Breast epithelium (tissue), 4 donors: ENCODE measurements at places on chromosomes 5 and 9.

DNA sequence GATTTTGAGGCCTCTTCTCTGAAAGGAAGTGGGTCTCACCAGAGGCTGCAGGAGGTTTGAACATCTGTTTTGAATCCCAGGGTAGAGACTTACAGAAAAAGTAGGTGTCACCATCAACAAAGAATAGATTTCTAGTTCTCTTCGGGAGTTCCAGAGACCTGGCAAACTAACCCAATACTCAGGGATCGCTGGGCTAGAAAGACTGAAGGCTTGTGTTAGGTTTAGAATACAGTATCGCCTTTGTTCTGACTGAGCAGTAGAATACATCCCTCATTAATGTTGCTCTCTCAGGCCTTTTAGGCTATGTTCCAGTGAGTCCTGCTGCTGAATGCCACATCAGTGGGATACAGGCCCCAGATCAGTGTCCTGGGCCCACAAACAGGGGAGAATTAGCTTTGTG, 27.2 kb downstream of the RUSC2 start:
- DNase-seq = no peak
- H3K36me3 ChIP-seq = no peaks in the 10 kb centered on the region
- H3K27ac ChIP-seq = peak overlapping the region; percentile 95

- no peak overlapping the region for H3K4me3 ChIP-seq
- no peaks in the 10 kb centered on the region for H3K36me3 ChIP-seq
- H3K27ac ChIP-seq = peak overlapping the region; percentile 17
- DNase-seq = no peak
- H3K27me3 ChIP-seq = no peaks in the 10 kb centered on the region
- no peaks in the 10 kb centered on the region for H3K4me1 ChIP-seq
These were observed 10.7 kb downstream of the OGN start for GRCh38 chr9:92393686-92394085.

GRCh38 chr5:58886315-58887207, 303.7 kb downstream of the RAB3C start:
- no peaks in the 10 kb centered on the region for H3K36me3 ChIP-seq
- H3K27ac ChIP-seq = peak overlapping the region; percentile 57
- DNase-seq = peak; percentile 59
- no peaks in the 10 kb centered on the region for H3K4me1 ChIP-seq
- H3K27me3 ChIP-seq = no peaks in the 10 kb centered on the region
- H3K4me3 ChIP-seq = no peak overlapping the region

DNA sequence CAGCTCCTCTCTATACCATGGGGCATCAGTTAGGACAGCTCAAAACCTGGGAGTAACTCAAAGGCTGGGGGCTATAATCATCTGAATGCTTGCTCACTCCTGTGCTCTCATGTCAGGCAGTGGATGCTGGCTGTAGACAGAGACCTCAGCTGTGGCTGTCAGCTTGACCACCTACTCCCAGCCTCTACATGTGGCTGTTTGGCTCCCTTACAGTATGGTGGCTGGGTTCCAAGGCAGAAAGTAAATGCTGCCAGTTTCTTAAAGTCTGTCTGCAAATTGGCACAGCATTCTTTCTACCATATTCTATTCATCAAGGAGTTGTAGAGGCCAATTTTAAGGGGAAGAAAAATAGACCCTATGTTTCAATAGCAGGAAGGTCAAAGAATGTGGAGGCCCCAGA, 66.9 kb downstream of the TMC1 start:
- H3K4me3 ChIP-seq = no peak overlapping the region
- no peaks in the 10 kb centered on the region for H3K27me3 ChIP-seq
- H3K4me1 ChIP-seq = no peaks in the 10 kb centered on the region
- H3K27ac ChIP-seq = no peak overlapping the region
- DNase-seq = no peak
- no peaks in the 10 kb centered on the region for H3K36me3 ChIP-seq

DNA sequence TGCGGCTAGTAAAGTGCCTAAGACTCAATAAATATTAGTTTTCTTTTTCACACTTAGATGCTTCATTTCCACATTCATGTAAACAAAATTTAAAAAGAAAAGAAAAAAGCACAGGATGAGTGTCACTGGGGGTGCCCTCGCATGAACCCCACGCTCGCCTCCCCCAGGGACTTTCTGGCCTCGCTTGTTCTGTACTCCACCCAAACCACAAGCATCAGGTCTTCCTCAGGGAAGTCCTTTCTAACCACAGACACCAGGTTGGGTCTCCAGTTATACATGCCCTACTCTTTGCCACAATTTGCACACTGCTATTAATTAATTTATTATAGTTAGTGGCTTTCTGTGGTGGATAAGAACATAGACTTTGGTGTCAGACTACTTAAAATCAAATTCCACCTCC, 92.4 kb downstream of the RORB start:
- H3K27me3 ChIP-seq = no peaks in the 10 kb centered on the region
- no peaks in the 10 kb centered on the region for H3K36me3 ChIP-seq
- no peak overlapping the region for H3K27ac ChIP-seq
- no peak overlapping the region for H3K4me3 ChIP-seq
- DNase-seq = no peak

- H3K27me3 ChIP-seq = no peaks in the 10 kb centered on the region
- H3K36me3 ChIP-seq = no peaks in the 10 kb centered on the region
- no peak overlapping the region for H3K27ac ChIP-seq
- DNase-seq = no peak
- H3K4me3 ChIP-seq = no peak overlapping the region
These were observed 2372.1 kb downstream of the MAT2B start for GRCh38 chr5:165877475-165877874.

- H3K27ac ChIP-seq = no peak overlapping the region
- peaks cover 4% of the 10 kb centered on the region for H3K4me1 ChIP-seq
- no peaks in the 10 kb centered on the region for H3K36me3 ChIP-seq
- H3K4me3 ChIP-seq = no peak overlapping the region
- H3K27me3 ChIP-seq = no peaks in the 10 kb centered on the region
These were observed 9.0 kb downstream of the TLX3 start for GRCh38 chr5:171318026-171318425.

DNA sequence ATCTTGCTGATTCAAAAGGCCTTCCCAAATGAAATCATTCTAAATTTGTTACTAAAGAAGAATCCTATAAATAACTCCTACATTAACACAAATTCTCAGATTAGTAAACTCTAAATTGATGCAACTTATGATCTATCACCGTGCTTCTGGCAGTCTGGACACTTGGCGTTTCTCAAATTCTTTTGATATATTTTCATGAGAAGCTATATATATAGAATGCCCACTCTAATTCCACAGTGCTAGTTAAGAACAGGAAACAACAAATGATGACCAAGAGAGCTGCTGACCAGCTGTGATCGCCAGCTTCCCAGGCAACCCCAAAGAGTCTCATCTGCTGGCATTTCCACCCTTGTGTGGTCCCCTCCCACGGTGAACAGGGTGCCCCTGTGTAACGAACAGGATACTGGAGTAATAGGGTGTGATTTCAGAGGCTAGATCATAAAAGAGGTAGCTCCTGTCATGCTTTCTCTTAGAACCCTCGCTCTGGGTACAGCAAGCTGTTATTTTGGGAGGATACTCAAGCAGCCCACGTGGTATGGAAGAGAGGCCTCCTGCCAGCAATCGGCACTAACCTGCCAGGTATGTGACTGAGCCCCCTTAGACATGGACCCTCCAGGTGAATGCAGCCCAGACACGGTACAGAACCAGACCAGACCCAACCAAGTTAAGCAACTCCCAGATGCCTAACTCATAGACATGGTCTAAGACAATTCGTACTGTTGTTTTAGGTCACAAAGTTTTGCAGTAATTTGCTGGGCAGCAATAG, 64.7 kb downstream of the CDC14B start:
- H3K36me3 ChIP-seq = peaks cover 7% of the 10 kb centered on the region
- H3K4me1 ChIP-seq = no peaks in the 10 kb centered on the region
- no peaks in the 10 kb centered on the region for H3K27me3 ChIP-seq
- H3K27ac ChIP-seq = peak overlapping the region; percentile 59
- no peak overlapping the region for H3K4me3 ChIP-seq

DNA sequence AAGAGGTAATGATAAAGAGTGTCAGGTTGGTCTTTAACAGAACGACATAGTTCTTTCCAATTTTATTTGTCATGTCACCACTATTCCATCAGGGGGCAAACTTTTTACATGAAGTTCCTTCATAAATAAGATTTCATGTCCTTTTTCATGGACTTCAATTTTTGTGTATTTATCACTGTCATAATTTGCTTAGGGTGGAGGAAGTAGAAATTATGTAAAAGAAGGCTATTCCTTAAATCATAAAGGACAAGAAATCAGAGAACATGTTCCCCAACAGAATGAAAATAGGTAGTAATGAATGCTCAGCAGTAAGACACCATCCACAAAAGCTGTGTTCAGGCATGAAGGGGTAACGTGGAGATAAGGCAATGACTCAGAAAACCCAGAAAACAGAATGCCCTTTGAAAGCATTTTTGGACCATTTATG, 72.7 kb downstream of the ZFAND5 start:
- H3K27ac ChIP-seq = no peak overlapping the region
- H3K36me3 ChIP-seq = no peaks in the 10 kb centered on the region
- no peak overlapping the region for H3K4me3 ChIP-seq
- no peaks in the 10 kb centered on the region for H3K4me1 ChIP-seq

- H3K4me3 ChIP-seq = no peak overlapping the region
- H3K27ac ChIP-seq = peak overlapping the region; percentile 48
- no peaks in the 10 kb centered on the region for H3K36me3 ChIP-seq
- H3K4me1 ChIP-seq = no peaks in the 10 kb centered on the region
These were observed 18.6 kb downstream of the CNTFR start for GRCh38 chr9:34570809-34571480.

DNA sequence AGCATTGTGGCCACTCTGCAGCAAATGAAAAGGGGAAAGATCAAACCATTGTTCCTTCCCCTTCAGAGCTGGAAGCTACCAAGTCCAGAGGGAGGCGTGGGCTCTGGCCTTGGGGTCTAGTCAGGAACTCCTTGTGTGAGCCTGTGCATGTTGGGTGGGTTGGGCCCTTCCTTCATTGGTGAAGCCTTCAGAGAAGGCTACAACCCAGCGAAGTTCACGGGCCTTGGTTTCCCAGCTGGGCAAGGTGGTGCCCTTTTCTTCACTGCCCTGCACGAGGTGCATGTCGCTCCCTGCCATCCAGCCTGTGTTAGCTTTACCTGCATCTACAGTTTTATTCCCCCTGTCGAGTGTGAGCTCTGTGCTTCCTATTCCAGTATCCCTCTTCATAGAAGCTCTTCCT, 84.7 kb downstream of the ZNF618 start:
- H3K27ac ChIP-seq = no peak overlapping the region
- no peaks in the 10 kb centered on the region for H3K36me3 ChIP-seq
- H3K4me3 ChIP-seq = no peak overlapping the region
- no peaks in the 10 kb centered on the region for H3K27me3 ChIP-seq
- no peaks in the 10 kb centered on the region for H3K4me1 ChIP-seq
- DNase-seq = no peak

DNA sequence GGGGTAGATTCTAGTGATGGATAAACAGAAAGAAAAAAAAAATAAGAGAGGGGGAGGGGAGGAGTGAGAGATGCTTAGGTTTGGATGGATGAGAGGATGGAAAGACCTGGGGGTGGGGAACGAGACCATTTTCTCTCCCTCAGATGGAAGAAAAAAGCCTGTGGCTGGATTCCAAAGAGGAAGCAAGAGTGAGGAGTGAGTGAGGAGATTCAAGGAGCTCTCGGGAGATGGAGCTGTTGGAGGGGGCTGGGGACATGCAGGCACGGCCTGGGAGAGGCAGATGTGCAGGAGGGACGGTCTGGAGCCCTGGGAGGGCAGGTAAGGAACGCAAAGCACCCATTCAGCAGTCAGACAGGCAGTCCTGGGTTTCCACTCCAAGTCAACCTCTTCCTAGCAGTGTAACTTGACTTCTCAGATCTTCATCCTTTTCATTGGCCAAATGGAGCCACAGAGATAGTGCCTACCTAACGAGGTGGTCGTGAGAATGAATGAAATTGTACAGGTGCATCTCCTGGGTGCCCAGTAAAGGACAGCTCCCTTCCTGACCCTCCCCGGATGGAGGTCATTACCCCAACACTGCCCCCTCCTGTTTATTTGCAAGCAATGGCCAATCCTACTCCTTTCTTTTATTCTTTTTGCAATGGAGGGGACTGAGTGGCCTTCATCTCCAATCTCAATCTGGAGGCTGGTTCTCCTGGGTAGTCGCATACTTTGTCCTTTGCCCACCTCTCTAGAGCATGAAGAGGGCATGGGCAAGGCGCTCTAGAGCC, 52.2 kb downstream of the PCDH1 start:
- no peak overlapping the region for H3K27ac ChIP-seq
- DNase-seq = no peak
- H3K4me3 ChIP-seq = no peak overlapping the region
- H3K4me1 ChIP-seq = no peaks in the 10 kb centered on the region
- no peaks in the 10 kb centered on the region for H3K36me3 ChIP-seq

- H3K36me3 ChIP-seq = no peaks in the 10 kb centered on the region
- H3K27me3 ChIP-seq = no peaks in the 10 kb centered on the region
- H3K27ac ChIP-seq = no peak overlapping the region
These were observed 113.5 kb downstream of the CAAP1 start for GRCh38 chr9:26779062-26779461.

- no peak overlapping the region for H3K27ac ChIP-seq
- DNase-seq = no peak
- no peaks in the 10 kb centered on the region for H3K36me3 ChIP-seq
- no peak overlapping the region for H3K4me3 ChIP-seq
- no peaks in the 10 kb centered on the region for H3K27me3 ChIP-seq
These were observed 685.6 kb downstream of the CETN3 start for GRCh38 chr5:89723907-89724306.

GRCh38 chr9:136511670-136512592, 29.1 kb upstream of the SEC16A start:
- peak overlapping the region; percentile 3 for H3K4me3 ChIP-seq
- H3K27me3 ChIP-seq = no peaks in the 10 kb centered on the region
- H3K36me3 ChIP-seq = no peaks in the 10 kb centered on the region
- no peaks in the 10 kb centered on the region for H3K4me1 ChIP-seq
- DNase-seq = no peak

GRCh38 chr5:135040034-135040332, 6.0 kb upstream of the PITX1 start:
- H3K4me1 ChIP-seq = no peaks in the 10 kb centered on the region
- H3K36me3 ChIP-seq = no peaks in the 10 kb centered on the region
- H3K4me3 ChIP-seq = no peak overlapping the region
- no peak overlapping the region for H3K27ac ChIP-seq
- H3K27me3 ChIP-seq = peaks cover 23% of the 10 kb centered on the region

DNA sequence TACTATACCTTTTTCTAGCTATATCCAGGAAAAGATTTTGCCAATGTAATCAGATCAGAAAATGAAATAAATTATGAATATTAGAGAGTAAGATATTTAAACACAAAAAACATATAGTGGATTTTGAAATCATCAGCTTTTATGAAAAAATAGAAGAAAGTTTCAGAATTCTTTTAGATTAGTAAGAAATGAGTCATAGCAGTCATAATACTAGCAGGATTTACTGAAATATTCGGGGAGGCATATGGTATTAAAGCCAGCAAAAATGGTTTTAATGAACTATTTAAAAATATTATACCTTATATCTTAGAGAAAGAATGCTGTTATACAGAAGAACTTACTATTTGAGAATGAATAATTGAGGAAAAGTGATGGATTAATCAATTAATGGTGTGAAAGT, 303.6 kb upstream of the NUDT12 start:
- no peaks in the 10 kb centered on the region for H3K27me3 ChIP-seq
- no peaks in the 10 kb centered on the region for H3K4me1 ChIP-seq
- no peak overlapping the region for H3K4me3 ChIP-seq
- H3K27ac ChIP-seq = no peak overlapping the region
